Stomach (tissue), 19 donors: ENCODE measurements at places on chromosomes 7 and 10. TPM values are rescaled to one million over a fixed set of nuclear protein-coding genes. Genes with fewer than 3 reads are reported as not detected.

DNA sequence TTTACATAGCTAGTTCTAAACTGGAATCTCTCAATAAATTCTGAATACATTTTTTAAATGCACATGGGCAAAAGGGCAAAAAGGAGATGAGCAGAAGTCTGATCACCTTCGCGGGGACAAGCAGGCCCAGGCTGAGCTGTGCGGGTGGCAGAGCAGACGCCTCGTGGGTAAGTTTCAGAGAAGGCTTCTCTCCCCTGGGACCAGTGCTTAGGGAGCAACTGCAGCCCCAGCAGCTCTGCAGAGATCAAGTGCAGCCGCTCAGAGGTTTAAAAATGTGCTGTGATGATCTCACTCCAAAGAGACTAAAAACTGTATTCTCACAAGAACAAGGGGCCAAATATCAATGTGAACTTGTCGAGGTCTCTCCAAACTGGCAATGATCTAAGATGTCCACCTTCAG lies 264.3 kb upstream of the RNF32 start:
- no peaks in the 10 kb centered on the region for H3K4me1 ChIP-seq
- DNase-seq, result no peak
- H3K27ac ChIP-seq, result no peak overlapping the region
- H3K27me3 ChIP-seq, result no peaks in the 10 kb centered on the region

DNA sequence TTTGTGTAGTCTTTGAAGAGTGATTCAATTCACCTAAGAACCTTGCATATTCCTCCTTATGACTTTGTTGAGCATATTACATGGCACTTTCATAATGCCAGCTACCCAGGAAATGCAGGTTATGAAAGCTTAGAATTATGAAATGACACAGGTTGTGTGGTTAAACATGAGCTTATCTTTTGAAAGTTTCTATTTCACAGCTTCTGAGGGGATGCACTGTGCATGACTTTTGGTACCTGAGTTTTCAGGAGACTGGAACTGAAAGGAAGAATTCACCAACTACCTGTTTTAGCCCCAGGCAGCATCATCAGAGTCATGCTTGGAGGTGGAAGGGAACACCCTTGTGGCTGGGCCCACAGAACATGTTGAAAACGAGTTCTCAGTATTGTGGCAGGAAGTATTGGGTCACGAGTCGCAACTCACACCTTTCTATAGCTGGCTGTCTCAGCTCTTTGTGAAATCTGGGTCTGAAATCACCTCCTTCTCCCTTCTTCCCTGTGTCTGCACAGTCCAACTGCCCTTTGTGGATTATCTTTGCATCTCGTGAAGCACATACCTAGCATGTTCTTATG lies 228.2 kb downstream of the PTEN start:
- H3K36me3 ChIP-seq, result no peaks in the 10 kb centered on the region
- H3K27me3 ChIP-seq, result no peaks in the 10 kb centered on the region
- H3K4me1 ChIP-seq, result no peaks in the 10 kb centered on the region
- DNase-seq, result peak; percentile 38
- peak overlapping the region; percentile 57 for H3K27ac ChIP-seq
- no peak overlapping the region for H3K4me3 ChIP-seq

DNA sequence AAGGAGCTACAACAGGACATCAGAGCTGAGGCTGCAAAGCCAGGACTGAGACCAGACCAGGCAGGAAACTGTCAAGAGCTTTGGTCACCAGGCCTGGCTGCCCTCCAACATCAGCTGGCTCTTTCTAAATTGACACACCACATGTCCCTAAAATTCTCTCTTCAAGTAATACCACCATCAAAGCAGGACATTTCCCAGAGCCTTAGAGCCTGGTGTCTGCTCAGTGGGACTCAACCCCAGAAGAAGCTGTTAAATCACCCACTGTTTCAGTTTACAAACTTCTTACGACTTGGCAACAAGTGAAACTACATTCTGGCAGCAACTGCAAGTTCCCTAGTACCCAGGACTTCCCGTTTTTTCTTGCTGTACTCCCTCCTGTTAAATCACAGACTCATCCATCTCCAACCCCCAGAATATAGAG lies 3.8 kb upstream of the IL6 start:
- H3K4me1 ChIP-seq, result peaks cover 54% of the 10 kb centered on the region
- no peaks in the 10 kb centered on the region for H3K36me3 ChIP-seq
- peaks cover 12% of the 10 kb centered on the region for H3K27me3 ChIP-seq
- peak overlapping the region; percentile 62 for H3K27ac ChIP-seq

DNA sequence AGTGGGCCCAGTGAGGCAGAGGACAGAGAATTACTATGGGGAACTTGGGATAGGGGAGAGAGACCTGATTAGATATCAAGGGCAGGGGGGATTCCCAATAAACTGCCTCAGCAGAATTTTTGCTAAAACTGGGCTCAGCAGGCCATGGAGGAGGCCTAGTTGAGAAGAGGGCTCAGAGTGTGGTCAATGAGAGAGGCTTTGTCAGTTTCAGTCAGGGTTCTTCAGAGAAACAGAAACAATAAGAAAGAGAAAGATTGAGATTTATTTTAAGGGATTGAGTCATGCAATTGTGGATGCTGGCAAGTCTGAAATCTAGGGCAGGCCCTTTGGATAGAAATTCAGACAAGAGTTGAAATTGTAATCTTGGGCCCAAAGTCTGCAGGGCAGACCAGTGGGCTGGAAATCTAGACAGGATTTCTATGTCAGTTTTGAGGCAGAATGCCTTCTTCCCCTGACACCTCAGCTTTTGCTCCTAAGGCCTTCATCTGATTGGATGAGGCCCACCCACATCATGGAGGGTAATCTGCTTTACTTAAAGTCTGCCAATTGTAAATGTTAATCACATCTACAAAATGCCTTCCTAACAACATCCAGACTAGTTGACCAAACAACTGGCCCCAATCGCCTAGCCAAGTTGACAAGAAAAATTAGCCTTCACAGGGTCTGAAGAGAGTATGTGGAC lies 33.5 kb upstream of the CCSER2 start:
- no peak overlapping the region for H3K4me3 ChIP-seq
- H3K27ac ChIP-seq, result no peak overlapping the region
- no peaks in the 10 kb centered on the region for H3K27me3 ChIP-seq
- H3K36me3 ChIP-seq, result no peaks in the 10 kb centered on the region

DNA sequence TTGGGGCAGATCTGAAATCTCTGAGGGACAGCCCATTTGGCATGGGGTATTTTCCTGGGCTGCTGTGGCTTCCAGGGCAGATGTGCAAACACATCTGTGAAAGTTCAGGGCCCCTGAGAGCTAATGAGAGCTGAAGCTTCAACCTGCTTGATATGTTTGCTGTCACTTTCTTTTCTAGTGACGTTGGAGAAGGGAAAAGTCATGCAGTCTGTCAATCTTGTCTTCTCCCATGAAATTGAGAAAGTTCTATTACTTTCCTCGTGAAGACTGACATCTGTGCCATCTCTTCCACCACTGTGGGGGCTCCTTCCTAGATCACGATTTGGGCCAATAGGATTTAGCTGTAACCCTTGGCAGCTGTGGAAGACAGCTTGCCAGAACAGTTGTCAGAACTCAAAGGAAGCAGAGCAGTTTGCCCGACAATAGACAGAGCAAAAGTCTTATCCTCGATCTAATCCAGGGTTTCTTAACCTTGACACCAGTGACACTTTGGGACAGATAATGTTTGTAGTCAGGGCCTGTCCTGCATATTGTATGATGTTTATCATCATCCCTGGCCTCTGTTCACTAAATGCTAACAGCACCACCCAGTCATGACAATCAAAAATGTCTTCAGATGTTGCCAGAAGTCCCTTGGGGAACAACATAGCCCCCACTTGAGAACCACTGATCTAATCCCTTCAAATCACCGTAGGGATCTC lies 586.5 kb downstream of the LRMDA start:
- DNase-seq, result no peak
- no peak overlapping the region for H3K27ac ChIP-seq
- H3K4me3 ChIP-seq, result no peak overlapping the region
- H3K27me3 ChIP-seq, result no peaks in the 10 kb centered on the region
- H3K4me1 ChIP-seq, result no peaks in the 10 kb centered on the region

GRCh38 chr10:24952707-24953645 lies 570 bp upstream of the PRTFDC1 start:
- no peaks in the 10 kb centered on the region for H3K27me3 ChIP-seq
- DNase-seq, result peak; percentile 82
- peaks cover 34% of the 10 kb centered on the region for H3K4me1 ChIP-seq
- H3K27ac ChIP-seq, result peak overlapping the region; percentile 89
- peak overlapping the region; percentile 71 for H3K4me3 ChIP-seq

DNA sequence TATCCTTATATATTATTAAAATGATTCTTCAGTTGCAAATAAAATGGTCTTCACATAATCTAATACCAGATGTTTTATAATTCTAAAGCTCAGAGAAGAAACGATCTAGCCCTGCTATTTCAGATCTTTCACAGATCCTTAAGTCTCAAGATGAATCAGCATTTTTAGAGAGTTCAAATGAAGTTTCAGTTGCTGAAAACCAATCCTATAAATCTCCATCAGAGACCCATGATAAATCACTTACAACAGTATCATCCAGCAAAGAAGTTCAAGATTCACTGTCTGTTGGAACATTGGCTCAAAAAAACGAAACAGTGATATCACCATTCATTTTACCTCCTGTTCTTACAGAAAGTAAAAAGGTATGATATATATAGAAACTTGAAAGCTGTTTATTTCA lies 137.0 kb downstream of the CCDC7 start:
- no peaks in the 10 kb centered on the region for H3K4me1 ChIP-seq
- no peak overlapping the region for H3K27ac ChIP-seq
- no peak for DNase-seq
- H3K4me3 ChIP-seq, result no peak overlapping the region

DNA sequence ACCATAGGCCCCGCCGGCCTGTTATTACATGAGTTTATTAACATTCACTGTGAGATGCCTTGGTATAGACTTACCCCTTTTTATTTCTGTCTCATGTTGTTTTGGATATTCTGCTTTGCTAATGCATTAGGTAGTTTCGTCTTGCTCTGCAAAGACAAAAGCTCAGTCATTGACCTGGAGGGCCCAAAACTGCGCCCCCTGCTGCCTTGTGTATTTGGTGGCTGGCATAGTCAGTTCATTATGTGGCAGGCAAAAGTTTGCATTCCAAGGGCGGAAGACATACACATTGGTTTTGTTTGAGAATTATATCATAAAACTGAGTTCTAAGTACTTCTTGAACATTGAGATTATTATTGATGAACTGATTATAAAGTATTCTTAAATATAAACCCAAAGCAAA lies 372.5 kb downstream of the SDK1 start:
- no peak overlapping the region for H3K4me3 ChIP-seq
- H3K27me3 ChIP-seq, result no peaks in the 10 kb centered on the region
- H3K36me3 ChIP-seq, result no peaks in the 10 kb centered on the region
- H3K27ac ChIP-seq, result no peak overlapping the region
- no peaks in the 10 kb centered on the region for H3K4me1 ChIP-seq

LRIT1 gene
- polyA plus RNA-seq, result not detected

GRCh38 chr7:73699370-73700068 lies 16.1 kb downstream of the BUD23 start:
- H3K4me3 ChIP-seq, result no peak overlapping the region
- peaks cover 85% of the 10 kb centered on the region for H3K36me3 ChIP-seq
- H3K4me1 ChIP-seq, result peaks cover 13% of the 10 kb centered on the region
- no peak overlapping the region for H3K27ac ChIP-seq

PPP1R17 gene
- not detected for polyA plus RNA-seq

GRCh38 chr10:72407471-72407870 lies 52.8 kb upstream of the DNAJB12 start:
- H3K27me3 ChIP-seq, result no peaks in the 10 kb centered on the region
- peak overlapping the region; percentile 26 for H3K27ac ChIP-seq
- no peak overlapping the region for H3K4me3 ChIP-seq

DNA sequence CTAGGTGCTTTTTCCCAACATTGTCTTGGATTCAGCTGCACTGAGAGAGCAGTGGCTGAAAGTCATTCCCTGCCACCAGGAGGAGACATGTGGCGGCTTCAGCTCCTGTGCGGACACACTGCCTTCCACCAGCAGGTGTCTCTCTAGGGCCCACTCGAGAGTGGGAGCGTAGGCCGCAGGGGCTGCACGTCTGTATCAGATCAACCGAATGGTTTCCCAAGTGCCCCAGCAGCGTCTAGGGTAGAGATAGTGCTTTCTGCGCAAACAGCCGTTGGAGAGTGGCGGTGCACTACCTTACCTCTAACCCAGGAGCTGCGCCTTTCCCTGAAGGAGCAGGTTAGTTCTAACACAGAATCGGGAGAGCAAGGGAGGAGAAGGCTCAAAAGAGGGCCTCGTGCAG lies 31.7 kb downstream of the PAPOLB start:
- H3K4me3 ChIP-seq, result no peak overlapping the region
- H3K27ac ChIP-seq, result no peak overlapping the region
- DNase-seq, result peak; percentile 93
- H3K4me1 ChIP-seq, result peaks cover 3% of the 10 kb centered on the region
- H3K36me3 ChIP-seq, result no peaks in the 10 kb centered on the region

DNA sequence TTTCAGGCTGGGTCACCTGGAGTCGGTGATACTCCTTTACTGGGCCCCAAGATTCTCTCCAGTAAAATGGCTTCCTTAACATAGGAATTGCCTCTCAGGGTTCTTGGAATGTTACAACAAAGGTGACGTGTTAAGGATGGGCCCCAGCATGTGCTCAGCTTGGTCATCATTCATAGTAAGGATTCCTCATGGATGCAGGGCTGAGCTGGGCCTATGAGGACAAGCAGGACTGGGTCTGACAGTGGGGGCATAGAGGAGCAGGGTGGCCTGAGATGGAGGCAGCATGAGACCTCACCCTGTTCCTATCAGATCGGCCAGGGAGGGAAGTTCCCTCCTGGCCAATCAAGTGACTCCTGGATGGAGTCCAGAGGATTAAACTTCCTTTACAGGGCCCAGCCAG lies 12.8 kb upstream of the MBL2 start:
- no peaks in the 10 kb centered on the region for H3K36me3 ChIP-seq
- H3K27ac ChIP-seq, result no peak overlapping the region
- H3K27me3 ChIP-seq, result no peaks in the 10 kb centered on the region

LIPN gene
- not detected for polyA plus RNA-seq

GRCh38 chr7:121061677-121062582 lies 73.4 kb downstream of the CPED1 start:
- no peak overlapping the region for H3K27ac ChIP-seq
- H3K4me3 ChIP-seq, result no peak overlapping the region
- H3K27me3 ChIP-seq, result no peaks in the 10 kb centered on the region
- no peaks in the 10 kb centered on the region for H3K36me3 ChIP-seq
- no peaks in the 10 kb centered on the region for H3K4me1 ChIP-seq

SPDYE2 gene
- polyA plus RNA-seq, result not detected

DNA sequence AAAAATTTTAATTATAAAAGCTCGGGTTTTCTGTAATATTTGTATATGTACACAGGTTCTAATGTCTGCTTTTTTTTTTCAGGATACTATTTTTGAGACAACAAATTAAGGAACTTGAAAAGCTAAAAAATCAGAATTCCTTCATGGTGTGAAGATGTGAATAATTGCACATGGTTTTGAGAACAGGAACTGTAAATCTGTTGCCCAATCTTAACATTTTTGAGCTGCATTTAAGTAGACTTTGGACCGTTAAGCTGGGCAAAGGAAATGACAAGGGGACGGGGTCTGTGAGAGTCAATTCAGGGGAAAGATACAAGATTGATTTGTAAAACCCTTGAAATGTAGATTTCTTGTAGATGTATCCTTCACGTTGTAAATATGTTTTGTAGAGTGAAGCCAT lies 57.9 kb upstream of the BAMBI start:
- H3K27me3 ChIP-seq, result no peaks in the 10 kb centered on the region
- DNase-seq, result no peak
- peaks cover 80% of the 10 kb centered on the region for H3K36me3 ChIP-seq
- no peak overlapping the region for H3K27ac ChIP-seq
- no peak overlapping the region for H3K4me3 ChIP-seq

GRCh38 chr10:12510501-12510941 lies 161.2 kb downstream of the CAMK1D start:
- no peak overlapping the region for H3K4me3 ChIP-seq
- no peaks in the 10 kb centered on the region for H3K36me3 ChIP-seq
- H3K27ac ChIP-seq, result no peak overlapping the region
- no peak for DNase-seq

- peaks cover 14% of the 10 kb centered on the region for H3K4me1 ChIP-seq
- H3K36me3 ChIP-seq, result no peaks in the 10 kb centered on the region
- DNase-seq, result no peak
- H3K27ac ChIP-seq, result no peak overlapping the region
- H3K27me3 ChIP-seq, result no peaks in the 10 kb centered on the region
Measured at GRCh38 chr7:19377611-19378344, 232.6 kb upstream of the FERD3L start.

MORN4 gene
- 4.3 TPM for polyA plus RNA-seq
